Tibial nerve (tissue), 4 donors: ENCODE measurements at places on chromosomes 11 and 22.

- DNase-seq: no peak
These were observed 45.0 kb downstream of the OR6Q1 start for GRCh38 chr11:58075781-58076180.

DNA sequence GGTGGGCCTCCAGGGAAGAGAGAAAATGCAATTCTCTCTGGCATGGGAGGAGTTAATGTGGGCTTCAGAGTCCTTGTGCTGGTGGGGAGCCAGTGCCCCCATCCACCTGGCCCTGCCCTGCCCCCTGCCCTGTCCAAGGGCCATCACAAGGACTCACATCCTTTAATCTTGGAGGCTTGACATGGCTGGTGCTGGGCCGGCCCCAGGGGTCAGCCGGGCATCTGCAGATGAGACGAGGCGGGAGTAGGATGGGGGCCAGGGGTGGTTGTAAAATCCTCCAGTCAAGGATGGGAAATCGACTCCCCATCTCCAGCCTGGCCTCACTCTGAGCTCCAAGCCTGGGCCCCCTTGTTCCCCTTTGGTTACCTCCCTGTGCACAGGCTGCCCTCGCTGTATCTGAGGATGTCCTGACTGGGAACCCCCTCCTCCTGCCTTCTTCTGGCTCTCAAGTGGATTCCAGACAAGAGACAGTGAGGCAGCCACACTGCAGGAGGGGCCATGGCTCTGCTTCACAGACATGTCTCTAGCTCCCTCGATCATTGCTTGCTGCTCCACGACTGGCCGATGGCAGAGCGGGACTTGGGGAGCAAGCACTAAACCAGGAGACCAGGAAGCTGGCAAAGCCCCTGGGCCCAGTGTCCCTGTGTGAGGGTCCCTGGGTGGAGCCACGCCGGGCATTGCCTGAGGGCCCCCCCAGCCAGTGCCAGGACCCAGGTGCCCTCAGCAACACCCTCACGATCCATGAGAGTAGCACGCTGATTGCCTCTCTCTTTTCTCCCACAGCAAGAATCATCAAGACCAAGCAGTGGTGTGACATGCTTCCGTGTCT lies 1120.5 kb downstream of the BRD1 start:
- no peak for DNase-seq

GRCh38 chr11:66317322-66317722 lies 478 bp upstream of the CD248 start:
- DNase-seq: peak; percentile 37

- DNase-seq: no peak
These were observed 2.4 kb downstream of the UCP2 start for GRCh38 chr11:73980001-73980961.

GRCh38 chr11:6658647-6659046 lies 3.0 kb upstream of the DCHS1 start:
- no peak for DNase-seq

DNA sequence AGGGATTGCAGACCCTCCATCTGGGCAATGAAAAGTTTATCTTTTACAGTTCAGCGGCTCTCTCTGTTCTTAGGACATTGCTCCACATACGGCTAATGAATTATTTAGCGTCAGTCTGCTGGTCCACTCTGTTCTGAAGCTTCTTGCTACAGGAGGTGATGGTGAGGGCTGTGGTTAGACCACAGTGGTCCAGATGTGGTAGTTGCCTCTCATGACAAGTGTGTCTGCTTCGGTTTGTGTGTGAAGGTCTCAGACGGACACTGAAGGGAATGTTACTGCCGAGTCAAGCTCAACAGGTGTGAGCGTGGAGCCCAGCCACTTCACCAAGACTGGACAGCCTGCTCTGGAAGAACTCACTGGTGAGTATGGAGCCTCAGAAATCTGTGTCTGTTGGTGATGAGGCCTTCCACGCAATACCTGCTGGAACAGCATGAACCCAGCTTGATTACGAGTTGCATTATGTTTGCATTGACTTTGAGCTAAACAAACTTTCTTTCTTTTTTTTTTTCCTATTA lies 220.8 kb downstream of the DBX1 start:
- no peak for DNase-seq

- DNase-seq: no peak
These were observed 13.6 kb upstream of the CDC42EP1 start for GRCh38 chr22:37546437-37547250.

- no peak for DNase-seq
These were observed 33.8 kb downstream of the CASP4 start for GRCh38 chr11:104934594-104934993.

DNA sequence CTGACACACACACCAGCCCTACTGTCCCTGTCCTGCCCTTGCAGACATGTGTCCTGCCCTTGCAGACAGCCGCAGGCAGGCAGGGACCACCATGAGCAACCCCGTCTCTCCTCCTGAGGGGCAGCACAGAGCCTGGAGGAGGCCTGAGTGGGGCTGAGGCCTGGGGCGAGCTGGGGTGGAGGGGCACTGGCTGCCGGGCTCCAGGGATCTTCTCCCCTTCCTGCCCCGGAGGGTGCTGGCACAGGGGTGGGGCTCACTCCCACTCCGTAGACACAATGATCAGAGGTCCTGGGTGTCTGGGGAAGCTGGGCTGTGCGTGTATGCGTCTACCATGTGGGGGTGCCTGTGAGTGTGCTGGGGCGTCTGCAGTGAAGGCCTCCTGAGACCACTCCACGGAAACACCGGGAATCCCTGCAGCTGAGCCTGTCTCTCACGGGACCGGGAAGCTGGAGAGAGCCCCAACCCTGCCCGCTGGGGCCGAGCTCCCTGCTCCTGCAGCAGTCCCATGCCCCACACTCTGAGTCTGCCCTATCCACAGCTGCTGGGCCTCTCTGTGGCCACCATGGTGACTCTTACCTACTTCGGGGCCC lies 588 bp downstream of the TSPAN32 start:
- no peak for DNase-seq

DNA sequence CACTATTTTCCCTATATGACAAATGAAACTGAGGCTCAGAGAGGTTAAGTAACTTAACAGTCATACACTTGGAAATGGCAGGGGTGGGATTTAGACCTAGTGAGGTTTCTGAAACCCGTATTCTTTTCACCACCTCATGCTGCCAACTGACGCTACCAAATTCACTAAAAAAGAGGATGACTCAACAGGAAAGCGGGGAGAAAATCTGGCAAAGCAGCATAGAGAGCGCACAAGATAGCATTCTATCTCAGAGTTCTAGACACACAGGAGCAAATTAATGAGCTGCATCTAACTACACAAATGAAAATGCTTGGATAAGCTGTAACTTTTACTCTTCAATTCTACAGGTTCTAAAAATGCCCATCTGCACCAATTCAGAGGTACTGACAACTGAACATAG lies 136.4 kb downstream of the RBFOX2 start:
- no peak for DNase-seq

GRCh38 chr22:24304062-24304675 lies 33.5 kb downstream of the SPECC1L start:
- no peak for DNase-seq

- DNase-seq: no peak
These were observed 41.4 kb upstream of the CREB3L1 start for GRCh38 chr11:46235777-46236688.

DNA sequence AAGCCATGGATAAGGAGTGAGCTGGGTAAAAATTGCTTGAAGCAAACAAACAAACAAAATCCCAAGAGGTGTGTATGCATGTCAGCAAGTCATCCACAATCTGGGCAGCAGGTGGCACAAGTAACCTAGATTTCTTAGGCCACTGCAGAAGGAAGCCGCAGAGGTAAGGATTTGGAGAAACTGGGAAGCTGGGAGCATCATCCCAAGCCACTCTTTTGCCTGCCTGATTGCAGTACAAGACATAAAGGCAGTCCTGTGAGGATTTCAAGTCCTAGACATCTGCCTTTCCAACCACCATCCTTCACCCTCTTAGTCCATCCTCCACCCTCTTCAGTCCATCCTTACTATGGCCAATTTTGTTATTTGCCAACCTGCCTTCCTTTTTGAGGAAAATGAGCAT lies 67.2 kb upstream of the BMAL1 start:
- peak; percentile 71 for DNase-seq

DNA sequence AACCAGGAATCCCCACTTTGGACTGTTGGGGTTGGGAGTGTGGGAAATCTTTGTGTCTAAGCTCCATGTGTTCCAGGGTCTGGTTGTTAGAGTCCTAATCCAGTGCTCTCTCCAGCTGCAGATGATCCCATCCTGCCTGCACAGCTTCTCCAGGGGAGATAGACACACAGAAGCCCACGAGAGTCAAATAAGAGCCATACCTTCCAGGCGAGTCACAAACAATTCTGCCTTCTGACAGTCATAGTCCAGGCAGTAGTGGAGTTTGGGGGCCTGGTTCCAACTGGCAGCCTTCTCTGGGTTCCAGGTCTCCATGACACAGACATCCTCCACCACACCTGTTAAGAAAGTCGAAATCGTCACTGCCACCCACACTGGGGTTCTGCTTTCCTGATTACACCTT lies 32.1 kb downstream of the SYT13 start:
- no peak for DNase-seq

- DNase-seq: no peak
These were observed 5.6 kb downstream of the ETS1 start for GRCh38 chr11:128581561-128582272.

DNA sequence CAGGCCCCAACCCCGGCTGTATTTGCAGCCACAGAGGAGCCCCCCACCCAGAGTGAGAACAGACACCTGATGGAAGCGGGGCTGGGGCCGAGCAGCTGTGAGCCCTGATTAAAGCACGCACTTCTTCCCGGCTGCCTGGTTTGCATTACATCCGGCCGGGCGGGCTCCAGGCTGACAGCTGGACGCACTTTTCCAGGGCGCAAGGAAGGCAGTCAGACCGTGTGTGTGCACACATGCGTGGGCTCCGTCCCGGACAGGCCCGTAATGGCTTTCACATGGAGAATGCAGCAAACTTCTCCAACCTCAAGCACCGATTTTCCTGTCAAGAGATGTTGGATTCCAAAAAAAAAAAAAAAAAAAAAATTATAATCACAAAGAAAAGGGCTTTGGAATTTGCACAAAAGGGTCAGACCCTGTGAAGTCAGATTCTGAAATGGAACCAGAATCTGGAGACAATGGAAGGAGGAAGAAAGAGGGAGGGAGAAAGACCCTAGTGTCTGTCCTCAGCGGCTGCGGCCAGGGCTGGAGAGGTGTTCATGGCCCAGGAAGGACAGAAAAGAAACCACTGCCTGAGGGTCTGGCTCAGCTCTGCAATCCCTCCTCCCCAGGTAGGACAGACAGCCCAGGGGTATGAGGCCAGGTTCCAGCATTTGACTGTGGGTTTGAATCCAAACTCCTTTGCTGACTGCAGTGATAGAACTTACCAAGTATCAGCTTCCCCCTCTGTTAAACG lies 365.5 kb downstream of the MN1 start:
- DNase-seq: no peak

DNA sequence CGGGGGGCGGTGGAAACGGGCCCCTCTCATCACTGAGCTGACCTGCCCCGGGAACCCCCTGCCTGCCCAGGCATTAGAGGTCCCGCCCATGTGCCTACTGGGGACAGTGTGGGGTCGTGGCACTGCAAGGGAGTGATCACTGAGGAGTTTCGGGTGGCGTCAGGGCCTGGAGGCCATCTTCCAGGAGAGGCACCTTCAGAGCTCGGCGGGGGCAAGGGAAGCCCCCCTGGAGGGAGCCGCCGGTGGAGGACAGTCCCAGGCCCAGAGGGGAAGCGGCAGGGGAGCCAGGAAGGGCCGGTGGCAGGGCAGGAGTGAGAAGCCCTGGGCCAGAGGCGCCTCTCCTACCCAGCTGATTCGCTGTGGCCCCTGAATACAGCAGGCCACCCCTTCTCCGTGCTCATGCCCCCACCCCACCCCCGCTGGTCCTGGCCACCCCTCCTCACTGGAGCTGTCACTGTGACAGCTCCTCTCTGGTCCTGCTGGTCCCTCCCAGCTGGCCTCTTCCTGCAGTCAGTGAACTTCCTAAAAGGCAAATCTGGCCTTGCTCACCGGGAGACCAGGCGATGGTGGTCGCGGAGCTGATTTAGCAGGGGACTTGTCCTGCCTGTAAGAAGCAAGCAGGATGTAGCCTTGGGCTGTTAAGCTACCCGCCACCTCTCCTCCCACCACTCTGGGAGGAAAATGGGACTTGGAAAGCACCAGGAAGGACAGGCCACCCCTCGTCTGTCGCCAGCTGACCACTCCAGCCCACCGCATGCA lies 2.0 kb upstream of the MAPK11 start:
- DNase-seq: no peak

DNA sequence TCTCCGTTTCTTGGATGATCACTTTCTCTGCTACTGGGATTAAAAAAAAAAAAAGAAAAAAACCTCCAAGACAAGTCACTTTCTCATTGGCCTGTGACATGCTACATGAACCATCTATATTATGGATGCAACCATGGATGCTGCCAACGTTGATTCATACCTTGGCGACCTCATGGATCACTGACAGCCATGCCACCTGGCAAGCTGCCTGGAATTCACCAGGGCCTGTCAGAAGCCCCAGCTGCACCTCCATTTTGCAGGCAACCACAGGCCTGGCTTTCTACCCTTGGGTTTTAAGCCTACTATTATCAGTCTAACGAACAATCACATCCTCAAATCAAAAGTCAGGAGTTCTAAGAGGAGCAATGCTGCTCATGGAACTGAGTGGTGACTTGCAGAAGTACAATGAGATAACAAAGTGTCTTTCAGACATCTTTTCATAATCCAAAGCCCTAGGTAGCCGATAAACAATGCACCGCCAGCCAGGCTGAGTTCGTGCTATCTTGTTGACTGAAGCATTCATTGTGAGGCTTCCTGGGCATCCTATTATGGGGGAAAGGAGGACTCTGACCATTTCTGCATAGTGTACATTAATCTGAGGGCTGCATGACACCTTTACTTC lies 48.0 kb upstream of the CADM1 start:
- no peak for DNase-seq

GRCh38 chr11:83918476-83918875 lies 632.3 kb upstream of the CCDC90B start:
- no peak for DNase-seq

DNA sequence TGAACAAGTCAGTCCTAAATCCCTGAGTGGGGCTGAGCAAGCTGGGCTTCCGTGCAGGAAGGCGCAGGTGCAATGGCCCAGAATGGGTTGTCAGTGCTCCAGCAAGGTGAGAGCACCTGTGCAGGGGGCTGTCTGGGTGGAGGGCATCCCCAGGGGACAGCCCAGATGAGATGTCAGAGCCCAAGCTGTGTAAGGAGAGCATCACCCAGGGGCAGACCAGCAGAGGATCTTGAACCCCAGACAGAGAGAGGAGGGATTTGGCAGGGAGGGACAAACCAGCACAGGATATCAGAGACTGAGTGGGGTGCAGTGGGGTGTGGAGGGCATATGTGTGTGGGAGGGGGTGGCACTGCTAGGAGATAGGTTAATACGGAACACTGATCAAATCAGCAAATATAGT lies 114.9 kb upstream of the TMEM45B start:
- DNase-seq: no peak

GRCh38 chr22:31126869-31127175 lies 4.1 kb downstream of the INPP5J start:
- no peak for DNase-seq

DNA sequence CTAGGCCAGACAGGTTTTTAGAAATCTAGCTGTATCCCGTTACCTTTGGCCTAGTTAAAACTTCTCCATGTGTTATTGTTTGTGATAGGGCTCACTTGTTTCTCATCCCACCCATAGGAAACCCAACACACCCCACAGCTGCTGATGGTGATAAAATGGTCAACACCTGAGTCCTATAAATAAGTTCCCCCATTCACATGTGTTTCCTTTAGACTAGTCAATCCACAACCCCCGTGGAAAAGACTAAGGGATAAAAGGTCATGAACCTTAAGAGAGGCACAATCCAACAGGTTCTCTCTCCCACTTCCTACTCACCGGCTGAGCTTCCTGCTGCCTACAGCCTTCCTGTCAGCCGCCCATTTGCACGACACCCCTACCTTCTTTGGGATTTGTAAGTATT lies 768.4 kb downstream of the JRKL start:
- no peak for DNase-seq

- DNase-seq: no peak
These were observed 705 bp downstream of the CLDN5 start for GRCh38 chr22:19523240-19524169.
